ENCODE measurements at places on chromosomes 6 and 20. TPM values are rescaled to one million over a fixed set of nuclear protein-coding genes. Genes with fewer than 3 reads are reported as not detected.
A peak's percentile ranks its signal among the peaks of the same experiment; 100 is the strongest.

DNA sequence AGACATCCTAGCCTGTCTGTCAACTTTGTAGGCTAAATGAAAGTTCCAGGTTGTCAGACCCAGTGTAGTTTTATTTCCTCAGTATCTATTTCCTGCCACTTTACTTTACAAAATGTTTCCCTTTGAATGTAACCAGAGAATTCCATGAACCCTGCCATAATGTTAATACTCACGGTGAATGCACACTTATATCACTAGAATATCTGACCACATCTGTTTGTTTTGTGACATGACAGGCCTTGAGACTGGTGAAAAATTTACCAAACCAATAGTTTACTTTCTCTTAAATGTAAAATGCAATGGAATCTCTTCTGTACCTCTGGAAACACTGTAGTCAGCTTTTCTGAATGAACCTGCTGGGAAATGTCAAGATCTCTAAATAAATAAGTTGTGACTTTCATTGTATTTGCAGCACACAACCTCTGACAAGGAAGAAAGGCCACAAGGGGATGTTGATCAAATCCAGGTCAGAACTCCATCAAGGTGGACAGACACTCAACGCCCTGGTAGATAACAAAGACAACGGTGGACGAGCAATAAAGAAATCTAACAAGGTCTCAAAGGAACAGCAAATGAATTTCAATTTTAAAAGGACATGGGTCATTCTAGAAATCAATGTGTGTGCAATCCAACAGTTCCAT lies 59.2 kb downstream of the BACH2 start:
- no peak for DNase-seq

FOXQ1 gene
- polyA plus RNA-seq = not detected

BNIP5 gene
- 0.09 TPM for polyA plus RNA-seq

PLEKHG1 gene
- 11.2 TPM for polyA plus RNA-seq

DNA sequence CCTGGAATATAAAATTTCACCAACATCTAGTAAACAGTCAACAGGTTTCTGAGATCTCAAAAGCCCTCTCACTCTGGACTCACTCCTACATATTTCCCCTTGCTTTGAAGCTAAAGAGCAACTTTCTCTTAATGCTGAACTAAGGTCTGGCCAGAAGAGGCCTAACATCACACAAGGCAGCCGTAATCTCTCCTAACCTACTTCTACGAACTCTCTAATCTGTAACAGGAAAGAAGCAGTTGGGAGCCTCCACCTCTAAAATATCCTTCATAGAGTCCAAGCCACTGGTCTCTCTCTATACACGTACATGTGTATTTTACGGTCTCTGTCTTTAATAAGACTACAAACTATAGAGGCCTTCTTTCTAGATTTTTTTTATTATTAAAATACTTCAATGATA lies 72.0 kb downstream of the REV3L start:
- DNase-seq = no peak

DNA sequence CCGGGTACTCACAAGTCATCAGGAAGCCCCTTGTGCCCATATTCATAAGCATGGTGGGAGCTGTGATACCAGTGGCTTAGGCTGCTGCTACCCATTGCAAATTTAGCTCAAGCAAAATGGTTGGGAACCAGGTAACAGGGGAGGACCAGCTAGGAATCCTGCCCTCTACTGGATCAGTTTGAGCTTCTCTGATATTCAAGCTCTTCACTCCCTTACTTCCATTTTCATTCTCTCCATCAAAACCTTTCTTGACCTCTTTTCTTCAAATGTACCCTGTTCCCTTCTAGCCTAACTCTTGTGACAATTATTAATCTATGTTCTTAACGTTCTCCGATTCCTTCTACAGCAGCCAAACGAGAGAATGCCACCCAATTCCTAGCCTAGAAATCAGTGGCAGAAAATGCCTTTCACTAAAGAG lies 9.7 kb downstream of the NOL7 start:
- no peak for DNase-seq

DNA sequence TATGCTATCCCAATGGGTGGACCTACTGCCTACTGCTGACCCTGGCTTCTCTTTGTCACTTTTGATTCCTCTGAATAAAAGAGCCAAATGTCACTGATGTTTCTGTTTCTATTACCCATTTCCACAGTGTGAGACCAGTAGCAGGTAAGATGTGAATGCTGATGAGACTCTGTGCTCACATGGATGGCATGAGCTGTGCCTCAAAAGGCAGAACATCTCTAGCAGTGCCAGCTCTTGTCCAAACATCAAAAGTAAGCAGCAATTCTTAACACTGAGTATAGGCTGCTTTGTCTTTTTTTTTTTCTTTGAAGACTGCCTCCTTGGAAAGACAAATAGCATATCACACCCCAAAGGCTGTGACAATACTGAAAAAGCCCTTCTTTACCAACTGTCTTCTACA lies 459.2 kb upstream of the RUNX2 start:
- DNase-seq = no peak

DNA sequence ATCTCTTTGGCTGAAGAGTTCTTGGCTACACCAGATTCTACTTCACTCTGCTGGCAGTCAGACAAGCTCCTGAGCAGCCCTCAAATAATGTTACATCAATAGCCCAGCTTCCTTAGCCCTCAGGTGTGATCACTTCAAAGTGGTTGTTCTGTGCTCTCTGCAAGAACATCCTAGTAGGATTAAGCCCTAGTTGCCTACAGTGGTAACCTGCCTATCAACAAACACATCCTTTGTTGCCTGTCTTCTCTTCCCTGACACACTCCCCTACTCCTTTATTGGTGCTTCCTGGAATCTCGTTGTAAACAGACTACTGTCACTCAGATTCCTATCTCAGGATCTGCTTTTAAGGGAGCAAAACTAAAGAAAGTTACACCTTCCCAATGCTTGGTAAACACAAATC lies 45.1 kb upstream of the TASP1 start:
- DNase-seq = no peak

DNA sequence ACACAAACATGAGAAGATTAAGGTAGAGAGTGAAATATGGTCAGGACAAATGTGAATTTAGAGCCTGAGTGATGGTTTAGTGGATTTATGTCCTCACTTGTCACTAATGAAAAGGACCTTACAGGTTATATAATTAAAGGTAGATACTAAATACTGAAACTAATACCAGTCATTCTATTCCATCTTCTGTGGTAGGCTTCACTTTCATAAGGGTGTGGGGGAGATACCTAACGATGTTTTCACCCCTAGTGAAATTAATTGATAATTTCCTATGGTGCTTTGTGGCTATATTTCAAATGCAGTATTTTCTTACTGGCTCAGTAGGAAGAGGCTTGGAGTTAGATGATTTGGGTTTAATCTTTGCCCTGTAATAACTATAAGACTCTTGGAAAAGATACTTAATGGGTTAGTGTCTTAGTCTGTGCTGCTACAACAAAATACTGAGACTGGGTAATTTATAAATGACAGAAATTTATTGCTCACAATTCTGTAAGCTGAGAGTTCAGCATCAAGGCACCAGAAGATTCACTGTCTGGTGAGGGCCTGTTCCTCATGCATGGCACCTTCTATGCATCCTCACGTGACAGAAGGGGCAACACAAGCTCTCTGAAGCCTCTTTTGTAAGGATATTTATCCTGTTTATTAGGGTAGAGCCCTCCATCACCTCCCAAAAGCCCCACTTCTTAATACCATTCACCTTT lies 21.3 kb downstream of the RNF217 start:
- no peak for DNase-seq

DNA sequence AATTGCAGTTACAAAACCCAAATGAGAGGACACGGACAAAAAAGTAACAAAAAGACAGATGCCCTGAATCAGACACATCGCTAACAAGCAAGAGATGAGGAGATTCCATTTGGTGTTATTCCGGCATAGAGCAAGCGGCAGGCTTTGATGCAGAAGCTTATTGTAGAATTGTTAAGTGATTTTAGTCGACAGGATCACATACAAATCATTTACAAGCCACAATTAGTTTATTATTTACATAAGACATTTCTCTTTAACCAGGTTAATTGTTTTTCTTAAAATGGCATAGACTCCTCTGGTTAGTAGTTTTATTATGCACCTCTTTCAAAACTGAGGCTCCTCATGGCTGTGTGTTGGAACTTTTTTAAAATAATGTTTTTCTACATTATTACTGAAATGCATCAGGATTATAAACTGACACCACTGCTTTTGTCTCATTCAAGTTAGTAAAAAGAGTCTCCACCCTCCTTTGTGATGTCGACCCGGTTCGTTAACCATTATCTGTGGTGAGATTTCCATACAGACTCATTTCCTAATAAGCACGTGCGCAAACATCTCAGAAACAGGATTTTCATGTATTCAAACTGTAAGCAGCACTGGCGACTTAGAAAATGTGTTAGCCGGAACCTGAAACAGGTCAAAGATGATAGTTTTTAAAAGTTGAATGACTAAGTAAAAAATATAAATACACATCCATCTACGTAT lies 119.8 kb downstream of the COL12A1 start:
- no peak for DNase-seq

DNA sequence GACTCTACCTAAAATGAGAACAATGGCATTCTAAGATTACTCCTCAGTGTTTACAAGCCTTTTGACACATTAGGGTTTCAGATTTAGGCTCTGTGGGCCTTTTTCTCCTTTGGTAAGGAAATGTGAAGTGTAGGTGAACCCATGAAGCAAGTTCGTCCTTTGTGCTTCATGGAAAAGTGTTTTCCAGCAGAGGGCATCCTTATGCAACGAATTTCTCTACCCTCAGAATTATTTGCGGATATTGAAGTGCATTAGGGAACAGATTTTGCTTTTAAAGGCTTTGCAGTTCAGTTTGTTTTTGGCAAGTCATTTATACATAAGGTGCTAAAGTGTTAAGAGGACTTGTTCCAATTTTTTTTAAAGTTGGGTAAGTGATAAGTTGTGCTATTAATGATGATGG lies 55.7 kb upstream of the FERMT1 start:
- peak; percentile 36 for DNase-seq

GSTA2 gene
- polyA plus RNA-seq = not detected

GRCh38 chr6:1187293-1188131 lies 124.4 kb upstream of the FOXQ1 start:
- no peak for DNase-seq

- no peak for DNase-seq
Observed at GRCh38 chr20:11936157-11936556, 18.5 kb downstream of the BTBD3 start.

- no peak for DNase-seq
Observed at GRCh38 chr6:57137350-57137749, 34.8 kb upstream of the BAG2 start.

SPATA25 gene
- 10.3 TPM for polyA plus RNA-seq

DNA sequence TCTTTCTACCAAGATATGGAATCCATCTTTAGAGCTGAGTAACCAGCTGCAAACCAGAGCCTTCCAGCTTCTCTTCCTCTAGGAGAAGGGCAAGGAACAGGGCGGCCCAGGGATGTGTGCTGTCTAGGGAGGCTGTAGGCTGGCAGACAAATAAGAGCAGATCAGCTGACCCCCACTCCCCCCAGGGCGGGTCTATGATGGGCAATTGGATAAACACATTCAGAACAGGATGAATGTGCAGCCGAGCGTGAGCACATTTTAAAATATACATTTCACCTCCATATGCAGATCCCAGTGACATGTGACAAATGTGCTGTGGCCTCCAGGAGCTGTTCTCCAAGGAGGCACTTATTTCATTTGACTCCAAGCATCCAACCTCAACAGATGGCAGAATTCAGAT lies 580.1 kb downstream of the PTPRT start:
- DNase-seq = no peak

- no peak for DNase-seq
Observed at GRCh38 chr6:5776706-5777390, 229.9 kb downstream of the NRN1 start.

- no peak for DNase-seq
Observed at GRCh38 chr20:61804752-61805295, 260.9 kb downstream of the TAF4 start.

DNA sequence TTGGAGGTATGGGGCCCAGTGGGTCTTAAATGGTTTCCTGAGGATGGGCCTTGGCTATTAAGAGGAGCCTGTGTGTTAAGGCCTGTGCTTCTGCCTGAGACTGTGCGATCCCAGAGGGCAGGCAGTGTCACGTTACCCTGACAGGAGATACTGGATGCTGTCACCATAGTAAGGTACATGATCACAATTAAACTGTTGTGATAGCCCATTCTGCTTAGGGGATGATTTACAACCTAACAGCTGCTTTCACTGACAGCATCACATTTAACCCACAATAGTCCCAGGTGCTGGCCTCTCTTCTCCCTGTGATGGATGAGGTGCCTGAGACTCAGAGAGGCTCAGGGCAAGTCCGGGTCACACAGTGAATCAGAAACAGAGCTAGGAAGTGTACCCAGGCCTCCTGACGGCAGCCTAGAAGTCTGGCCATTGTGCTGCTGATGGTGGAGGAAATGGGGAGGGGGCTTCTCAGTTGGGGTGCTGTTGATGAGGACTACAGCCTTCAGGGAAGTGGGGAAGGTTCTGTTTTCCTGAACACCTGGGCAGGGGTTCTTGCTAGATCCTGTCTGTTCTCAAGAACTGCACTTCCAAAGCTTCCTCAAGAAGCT lies 97.3 kb downstream of the MDGA1 start:
- no peak for DNase-seq

DNA sequence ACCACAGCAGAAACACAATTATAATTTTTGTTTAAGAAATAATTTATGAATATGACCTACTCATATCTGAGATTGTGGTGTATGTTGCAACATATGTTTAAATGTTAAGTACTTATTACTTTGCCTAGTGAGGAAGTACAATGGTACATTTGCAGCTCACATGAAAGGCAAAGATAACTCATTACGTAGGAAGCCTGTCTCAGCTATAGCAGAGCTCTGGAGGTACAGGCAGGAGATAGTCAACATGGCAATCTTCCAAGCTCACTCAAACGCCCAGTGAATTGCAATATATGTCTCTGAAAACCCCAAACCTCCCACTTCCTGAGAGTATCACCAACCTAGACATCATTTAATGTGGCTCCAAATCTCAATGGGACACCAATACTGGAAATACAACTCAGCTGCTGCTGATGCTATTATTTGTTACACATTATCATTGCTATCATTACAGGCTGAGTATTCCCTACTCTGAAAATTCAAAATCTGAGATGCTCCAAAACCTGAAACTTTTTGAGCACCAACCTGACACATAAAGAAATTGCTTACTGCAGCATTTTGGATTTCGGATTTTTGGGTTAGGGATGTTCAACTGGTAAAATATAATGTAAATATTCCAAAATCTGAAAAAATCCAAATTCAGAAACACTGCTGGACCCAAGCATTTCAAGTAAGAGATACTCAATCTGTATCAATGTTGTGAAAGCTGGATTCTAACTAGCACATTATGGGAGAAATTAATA lies 25.1 kb upstream of the GSTA4 start:
- DNase-seq = no peak

DNA sequence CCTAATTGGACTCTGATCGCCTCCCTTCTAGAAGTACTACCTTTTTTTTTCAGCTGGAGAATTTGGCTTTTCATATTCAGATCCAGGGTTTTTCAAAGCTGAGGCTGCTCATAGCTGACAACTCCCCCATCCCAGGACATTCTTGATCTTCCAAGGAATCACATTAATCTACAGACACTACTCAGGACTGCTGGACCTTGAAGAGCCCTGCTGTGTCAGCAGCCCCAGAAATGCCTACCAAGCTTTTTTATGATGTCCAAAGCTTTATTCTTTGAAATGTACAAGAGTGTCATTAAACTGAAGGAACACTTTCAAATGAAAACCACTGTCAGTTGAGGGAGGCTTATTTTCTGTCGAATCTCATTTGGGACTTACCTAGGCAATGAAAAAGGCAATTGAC lies 704.1 kb downstream of the PTPRT start:
- no peak for DNase-seq
